Stimulated activated CD4-positive, alpha-beta T cell treated with anti-CD3 and anti-CD28 coated beads, TNF-alpha, amount 100 ng/mL, for 24 hours (primary cell): ENCODE measurements at places on chromosomes 7 and 10.
A peak's percentile ranks its signal among the peaks of the same experiment; 100 is the strongest.

DNA sequence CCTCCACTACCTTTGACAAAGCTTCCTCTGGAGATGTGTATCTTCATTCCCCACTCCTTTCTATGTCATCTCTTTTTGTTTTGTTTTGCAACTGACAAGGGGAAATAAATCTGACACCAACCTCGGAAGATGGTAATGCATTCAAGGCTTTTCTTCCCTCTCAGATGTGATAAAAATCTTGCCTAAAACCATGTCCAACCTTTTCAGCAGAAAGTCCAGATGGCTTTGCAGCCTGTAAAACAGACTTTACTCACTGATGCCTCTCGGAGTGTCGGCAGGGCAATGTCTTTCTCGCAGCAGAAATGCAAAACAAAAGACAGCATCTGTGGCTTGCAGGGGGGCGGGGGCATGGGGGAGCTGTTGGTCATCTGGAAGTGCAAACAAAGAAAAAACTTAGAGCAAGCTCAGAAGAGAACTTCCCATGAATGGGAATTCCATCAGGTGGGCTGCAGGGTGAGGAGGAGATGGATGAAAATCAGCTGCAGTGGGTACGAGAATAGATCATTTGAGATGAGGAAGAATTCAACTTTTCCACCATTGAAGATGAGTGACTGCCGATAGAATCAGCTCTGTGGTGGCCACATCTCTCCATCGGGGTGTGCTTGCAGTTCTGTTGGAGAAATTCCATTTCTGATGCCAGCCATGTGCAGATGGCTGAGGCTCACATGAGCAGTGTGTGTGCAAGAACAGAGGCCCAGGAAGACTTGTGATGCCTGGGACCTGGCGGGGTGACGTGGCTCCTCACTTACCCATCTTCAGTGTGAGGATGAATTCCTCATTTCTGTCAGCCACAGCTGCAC is 237.7 kb downstream of the WDR37 start:
- no peak for DNase-seq

DNA sequence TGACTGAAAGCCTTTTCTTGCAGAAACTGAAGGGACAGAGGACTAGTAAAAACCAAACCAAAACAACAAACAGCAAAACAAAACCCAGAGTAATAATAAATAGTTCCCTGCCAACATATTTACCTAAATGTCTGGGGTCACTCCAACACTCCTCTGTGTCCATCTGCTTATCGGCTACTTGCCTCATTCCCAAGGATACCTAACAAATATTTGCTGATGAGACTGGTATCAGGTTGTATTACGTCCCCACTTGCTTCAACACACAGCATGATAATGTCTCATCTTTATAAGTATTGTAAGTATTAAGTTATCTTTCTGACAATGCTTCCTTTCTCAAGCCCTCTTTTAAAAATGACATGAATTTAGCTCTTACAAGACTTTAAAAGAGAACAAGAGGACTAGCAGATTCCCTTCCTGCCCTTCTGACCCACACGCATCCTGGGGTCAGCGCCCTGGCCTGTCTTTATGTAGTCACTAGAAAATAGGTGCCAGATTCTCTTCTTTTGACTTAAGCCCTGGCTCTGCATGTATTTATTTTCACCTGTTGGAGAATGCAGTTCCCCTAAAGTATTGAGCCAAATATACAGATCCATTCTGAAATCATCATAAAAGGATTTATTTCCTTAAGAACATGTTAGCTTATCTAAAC is 110.2 kb downstream of the SEM1 start:
- DNase-seq: no peak

DNA sequence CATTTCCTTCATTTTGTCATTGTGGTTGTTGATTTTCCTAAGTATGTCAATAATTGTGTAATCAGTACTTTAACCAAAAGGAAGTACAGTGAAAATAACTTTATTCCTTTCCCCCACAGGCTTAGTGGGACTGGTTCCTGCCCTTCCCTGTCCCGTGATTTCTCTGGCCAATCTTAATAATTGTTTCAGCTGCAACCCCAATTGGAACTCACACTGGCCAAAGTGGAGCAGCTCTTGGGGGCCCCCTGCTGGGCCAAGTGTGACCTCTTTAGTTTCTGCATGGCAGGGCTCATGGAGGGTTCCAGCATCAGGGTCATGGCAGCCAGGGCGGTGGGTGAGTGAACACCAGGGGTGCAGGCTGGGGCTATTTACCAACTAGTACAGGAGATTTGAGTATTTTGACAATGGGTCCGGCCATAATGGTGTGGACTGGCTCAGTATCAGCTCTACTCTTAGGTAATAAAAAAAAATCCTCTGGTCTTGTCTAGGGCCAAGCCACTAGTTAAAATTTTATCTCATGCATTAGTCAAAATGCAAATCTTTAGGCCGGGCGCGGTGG is 31.7 kb downstream of the CYCS start:
- peak; percentile 54 for DNase-seq

- no peak for DNase-seq
Measured at GRCh38 chr7:68785036-68785435, 813.2 kb upstream of the AUTS2 start.

- no peak for DNase-seq
Measured at GRCh38 chr7:67842571-67842970, 845.9 kb downstream of the TYW1 start.

DNA sequence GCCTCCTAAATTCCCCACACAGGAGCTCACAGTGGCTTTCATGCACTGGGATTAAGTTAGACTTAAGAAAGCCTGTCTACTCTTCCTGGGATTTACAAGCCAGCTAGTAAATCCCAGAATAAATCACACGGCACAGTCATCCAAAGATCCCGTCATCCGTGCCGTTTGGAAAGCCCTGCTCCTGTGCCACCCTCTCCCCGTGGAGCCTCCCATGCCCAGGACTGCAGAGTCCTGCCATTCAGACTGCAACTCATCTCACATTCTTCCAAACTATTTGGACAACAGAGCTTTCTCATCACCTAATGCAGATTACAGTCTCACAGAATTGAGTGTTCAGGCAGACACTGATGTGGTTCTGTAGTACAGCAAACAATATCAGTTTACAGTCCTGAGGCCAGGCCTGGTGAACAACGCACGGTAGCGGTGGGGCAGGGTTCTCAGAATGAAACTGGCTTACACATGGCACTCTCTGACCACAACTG is 166.5 kb downstream of the EGFR start:
- DNase-seq: no peak

GRCh38 chr7:28700096-28700495 is 258.0 kb downstream of the TRIL start:
- no peak for DNase-seq

- no peak for DNase-seq
Measured at GRCh38 chr7:96026611-96027010, 254.3 kb downstream of the DYNC1I1 start.

GRCh38 chr10:27893358-27893954 is 105.4 kb downstream of the ODAD2 start:
- no peak for DNase-seq

DNA sequence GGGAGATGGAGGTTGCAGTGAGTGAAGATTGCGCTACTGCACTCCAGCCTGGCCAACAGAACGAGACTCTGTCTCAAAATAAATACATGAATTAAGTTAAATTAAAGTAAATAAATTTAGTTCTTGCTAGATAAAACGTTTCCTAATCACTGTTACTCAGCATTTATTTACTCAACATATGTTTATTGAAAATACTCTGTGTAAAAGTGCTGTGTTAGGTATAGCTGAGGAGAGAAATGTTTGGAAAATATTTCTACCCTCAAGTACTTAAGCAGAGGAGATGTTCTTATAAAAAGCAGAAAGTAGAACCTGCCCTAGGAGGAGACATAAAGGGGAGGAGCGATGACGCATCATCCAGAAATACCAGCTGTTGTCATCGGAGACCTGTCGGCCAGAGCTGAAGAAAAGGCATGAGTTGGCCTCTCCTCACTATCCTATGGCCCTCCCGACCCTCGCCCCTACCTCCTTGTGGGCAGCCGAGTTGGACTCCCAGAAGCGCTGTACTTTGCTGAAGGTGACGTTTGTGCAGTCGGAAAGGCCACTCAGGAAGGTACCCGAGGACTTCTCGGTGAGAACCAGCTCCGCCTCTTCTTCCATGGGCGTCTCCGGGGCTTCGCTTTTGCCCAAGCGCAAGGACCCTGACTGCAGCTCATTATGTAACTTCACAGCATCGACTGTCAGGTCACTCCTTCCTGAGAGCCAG is 1.1 kb downstream of the RRP12 start:
- no peak for DNase-seq

DNA sequence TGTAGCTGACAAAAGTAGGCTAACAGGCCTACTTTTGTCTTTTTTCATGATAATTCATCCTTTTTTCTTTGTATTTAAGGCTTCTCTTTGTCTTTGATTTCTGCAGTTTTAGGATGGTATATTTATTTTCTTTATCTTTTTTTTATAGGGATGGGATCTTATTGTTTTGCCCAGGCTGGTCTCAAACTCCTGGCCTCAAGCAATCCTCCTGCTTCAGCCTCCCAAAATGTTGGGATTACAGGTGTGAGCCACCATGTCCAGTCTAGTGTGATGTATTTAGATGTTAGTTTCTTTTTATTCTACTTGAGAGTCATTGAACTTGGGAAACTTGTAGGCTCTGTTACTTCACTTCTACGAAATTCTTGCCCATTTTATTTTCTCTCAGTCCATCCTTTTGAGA is 35.4 kb downstream of the TRIM24 start:
- DNase-seq: no peak

DNA sequence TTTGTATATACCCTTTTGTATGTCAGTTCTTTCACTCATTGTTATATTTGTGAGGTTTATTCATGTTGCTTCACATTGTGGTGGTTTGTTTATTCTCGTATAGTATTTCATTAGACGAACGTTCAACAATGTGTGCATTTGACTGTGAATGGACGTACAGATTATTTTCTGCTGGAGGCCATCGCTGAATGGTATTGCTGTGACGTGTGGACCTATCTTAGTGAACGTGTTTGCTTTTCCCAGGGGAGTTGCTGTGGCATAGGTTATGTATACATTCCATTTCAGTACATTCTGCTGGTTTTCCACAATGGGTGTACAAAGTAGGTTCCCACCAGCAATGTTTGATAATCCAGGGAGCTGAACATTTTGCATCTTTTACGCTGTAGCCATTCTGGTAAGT is 31.1 kb upstream of the PLEKHS1 start:
- no peak for DNase-seq

DNA sequence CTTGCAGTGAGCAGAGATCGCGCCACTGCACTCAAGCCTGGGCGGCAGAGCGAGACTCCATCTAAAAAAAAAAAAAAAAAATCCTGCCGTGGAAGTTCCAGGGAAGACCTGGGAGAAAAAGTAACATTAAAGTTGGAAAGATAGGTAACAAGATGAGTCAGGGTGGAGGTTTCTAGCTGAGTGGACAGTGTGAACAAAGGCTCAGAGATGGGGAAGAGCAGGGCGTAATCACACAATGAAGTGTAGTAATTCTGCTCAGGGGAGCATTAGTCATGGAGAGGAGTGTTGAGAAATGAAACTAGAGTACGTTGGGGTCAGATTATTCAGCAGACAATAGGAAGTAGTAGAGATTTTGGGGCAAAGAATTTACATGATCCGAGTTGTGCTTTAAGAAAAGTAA is 21.6 kb upstream of the WASL start:
- DNase-seq: no peak

DNA sequence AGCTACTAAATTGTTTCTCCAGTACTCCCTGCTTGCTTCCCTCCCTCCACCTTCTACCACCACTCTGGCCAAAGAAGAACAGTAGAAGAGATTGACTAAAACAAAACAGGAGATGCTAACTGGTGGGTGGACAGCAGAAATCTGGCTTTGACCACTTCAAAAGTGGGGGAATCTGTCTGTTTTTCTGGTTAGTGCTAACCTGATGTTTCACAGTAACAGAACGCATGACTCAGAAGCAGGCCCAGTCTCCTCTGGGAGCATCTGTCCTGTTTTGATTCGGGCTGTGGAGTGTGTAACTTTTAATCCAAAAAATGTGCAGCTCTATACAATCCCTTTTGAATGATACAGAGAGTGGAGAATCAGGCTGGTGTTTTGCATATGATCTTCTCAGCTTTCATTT is 32.7 kb upstream of the ZNF438 start:
- DNase-seq: no peak

DNA sequence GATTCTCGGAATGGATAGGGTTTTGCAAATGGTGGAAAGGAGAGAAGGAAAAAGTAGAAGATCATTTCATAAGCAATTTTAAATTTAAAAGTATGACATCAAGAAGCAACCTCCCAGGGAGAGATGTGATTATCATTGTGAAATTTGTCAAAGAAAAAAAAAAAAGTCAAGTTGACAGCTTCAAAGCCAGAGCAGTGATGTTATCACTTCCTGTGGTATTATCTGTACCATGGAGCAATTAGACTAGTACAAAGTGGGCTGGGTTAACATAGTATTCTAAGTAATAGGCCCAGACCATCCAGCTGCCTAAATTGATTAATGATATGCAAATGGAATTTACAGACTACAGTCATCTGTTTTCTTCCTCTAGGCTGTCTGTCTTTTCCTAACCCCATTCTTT is 84.0 kb upstream of the NPY start:
- DNase-seq: no peak

DNA sequence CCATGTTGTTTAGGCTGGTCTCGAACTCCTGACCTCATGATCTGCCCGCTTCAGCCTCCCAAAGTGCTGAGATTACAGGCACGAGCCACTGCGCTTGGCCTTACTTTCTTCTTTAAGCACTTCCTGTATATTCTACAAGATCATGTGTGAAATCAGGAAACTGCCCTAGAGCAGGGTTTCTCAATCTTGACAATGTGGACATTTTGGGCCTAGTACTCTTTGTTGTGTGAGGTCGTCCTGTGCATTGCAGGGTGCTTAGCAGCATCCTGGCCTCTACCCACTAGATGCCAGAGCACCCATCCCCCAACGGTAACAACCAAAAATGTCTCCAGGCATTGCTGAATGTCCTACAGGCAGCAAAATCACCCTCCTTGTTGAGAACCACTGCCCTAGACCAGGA is 24.7 kb downstream of the RRP12 start:
- DNase-seq: no peak

DNA sequence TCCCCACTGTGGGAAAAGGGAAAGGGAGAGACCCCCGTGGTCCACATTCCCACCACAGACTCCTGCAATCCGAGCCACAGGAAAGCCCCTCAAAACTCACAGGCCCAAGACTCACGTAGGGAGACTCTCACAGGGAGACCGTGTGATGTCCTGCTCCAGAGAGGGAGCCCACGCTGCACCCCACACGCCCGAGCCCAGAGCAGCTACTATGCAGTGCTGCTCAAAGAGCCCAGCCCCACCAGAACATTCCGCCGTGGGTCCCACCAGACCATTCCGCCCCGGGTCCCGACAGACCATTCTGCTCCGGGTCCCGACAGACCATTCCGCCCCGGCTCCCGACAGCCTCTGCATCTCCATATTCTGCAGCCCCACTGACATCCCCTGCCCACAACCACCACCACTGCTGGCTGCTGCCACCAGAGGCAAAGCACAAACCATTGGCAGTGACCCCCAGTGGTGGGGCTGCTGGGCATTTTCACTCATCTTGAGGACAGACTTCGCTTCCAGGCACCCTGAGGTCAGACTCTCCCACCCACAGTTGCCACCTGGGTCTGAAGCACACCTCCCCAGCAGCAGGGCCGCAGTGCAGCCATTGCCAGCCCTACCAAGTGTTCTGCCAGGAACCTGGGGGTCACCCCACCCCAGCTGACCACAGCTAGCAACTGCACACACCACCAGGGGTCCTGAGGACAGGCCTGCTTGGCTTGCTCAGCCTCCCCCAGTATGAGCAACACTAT is 625.4 kb upstream of the FOXK1 start:
- no peak for DNase-seq

- no peak for DNase-seq
Measured at GRCh38 chr10:61359452-61359851, 93.7 kb downstream of the TMEM26 start.

GRCh38 chr10:58372607-58373441 is 12.4 kb upstream of the TFAM start:
- no peak for DNase-seq

- DNase-seq: no peak
Measured at GRCh38 chr7:92740700-92741126, 95.7 kb downstream of the CDK6 start.
